ENCODE measurements at places on chromosomes 4 and X. TPM values are rescaled to one million over a fixed set of nuclear protein-coding genes. Genes with fewer than 3 reads are reported as not detected.

DNA sequence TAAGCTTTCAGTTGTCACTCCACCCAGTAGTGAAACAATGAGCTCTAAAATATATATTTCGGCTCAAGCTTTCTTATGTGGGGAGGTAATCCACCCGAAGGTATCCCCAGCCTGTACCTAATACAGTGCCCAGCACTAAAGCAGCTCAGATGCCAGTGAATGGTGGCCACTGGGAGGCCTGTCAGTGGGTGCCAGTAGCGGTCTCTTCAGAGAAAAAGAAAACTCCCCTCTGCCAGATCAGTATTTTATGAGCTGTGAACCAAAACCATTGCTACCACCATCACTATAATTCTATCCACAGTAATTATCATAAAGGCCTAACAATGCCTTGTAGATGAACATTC is 835 bp upstream of the NFKB1 start:
- DNase-seq, result no peak

The MAGEA12 gene
- total RNA-seq, result not detected

The APBB2 gene
- total RNA-seq, result 12.2 TPM

DNA sequence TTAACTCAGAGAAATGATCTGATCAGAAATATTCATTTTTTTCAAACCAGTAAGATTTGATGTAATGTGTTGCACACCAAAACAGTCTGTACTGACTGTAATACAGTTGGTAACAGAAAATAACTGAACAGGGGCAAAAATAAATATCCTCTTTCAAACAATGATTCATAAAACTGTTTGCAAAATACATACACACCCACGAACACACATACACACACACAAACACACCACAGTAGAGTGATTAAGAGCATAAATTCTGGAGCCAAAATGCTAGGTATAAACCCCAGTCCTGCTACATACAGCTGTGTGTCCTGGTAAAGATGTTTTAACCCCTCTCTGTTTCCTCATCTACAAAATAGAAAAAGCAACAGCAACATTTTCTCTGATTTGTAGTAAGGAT is 376.6 kb downstream of the PDGFC start:
- DNase-seq, result no peak

- DNase-seq, result no peak
Measured at GRCh38 chr4:1235381-1236102, 13.4 kb downstream of the CTBP1 start.

The HERC5 gene
- total RNA-seq, result 4.2 TPM

GRCh38 chr4:152565333-152565732 is 29.4 kb upstream of the FBXW7 start:
- DNase-seq, result no peak

The GASK1B gene
- 7.4 TPM for total RNA-seq
